Activated naive CD8-positive, alpha-beta T cell treated with anti-CD3 and anti-CD28 coated beads for 36 hours (primary cell): ENCODE measurements at places on chromosomes 3 and 15. TPM values are rescaled to one million over a fixed set of nuclear protein-coding genes. Genes with fewer than 3 reads are reported as not detected.

The CLDN16 gene
- total RNA-seq, result not detected

The MED12L gene
- 1.6 TPM for total RNA-seq

The GOLGA8M gene
- 1.1 TPM for total RNA-seq

- no peaks in the 10 kb centered on the region for H3K4me1 ChIP-seq
- no peaks in the 10 kb centered on the region for H3K27me3 ChIP-seq
- no peak overlapping the region for H3K4me3 ChIP-seq
- H3K36me3 ChIP-seq, result peaks cover 29% of the 10 kb centered on the region
- no peak overlapping the region for H3K27ac ChIP-seq
Observed at GRCh38 chr15:100123611-100124010, 218.2 kb downstream of the ADAMTS17 start.

- H3K27ac ChIP-seq, result peak overlapping the region; percentile 12
- H3K36me3 ChIP-seq, result peaks cover 6% of the 10 kb centered on the region
- no peak for DNase-seq
- H3K4me1 ChIP-seq, result peaks cover 60% of the 10 kb centered on the region
Observed at GRCh38 chr15:28967066-28967465, 81.3 kb downstream of the APBA2 start.

The ACKR2 gene
- 2.8 TPM for total RNA-seq

DNA sequence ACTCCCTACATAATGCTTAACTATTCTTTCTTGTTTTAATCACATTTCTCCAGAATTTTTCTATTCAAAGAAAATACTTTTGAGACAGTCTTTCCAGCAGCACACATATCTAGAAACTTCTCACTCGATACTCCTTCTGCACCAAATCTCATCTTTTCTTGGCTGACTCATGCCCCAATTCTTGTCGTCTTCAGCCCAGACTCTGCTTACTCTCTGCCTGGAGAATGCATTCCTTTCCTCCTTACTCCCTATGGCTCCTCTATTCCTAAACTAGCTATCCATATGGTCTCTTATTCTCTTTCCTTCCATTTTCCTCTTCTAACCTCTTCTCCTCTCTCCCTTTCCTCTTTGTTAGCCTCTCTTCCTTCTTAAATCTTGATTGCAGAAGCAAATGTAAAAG lies 158.7 kb downstream of the GBE1 start:
- no peak overlapping the region for H3K4me3 ChIP-seq
- peaks cover 4% of the 10 kb centered on the region for H3K36me3 ChIP-seq
- no peak for DNase-seq
- no peak overlapping the region for H3K27ac ChIP-seq
- H3K27me3 ChIP-seq, result no peaks in the 10 kb centered on the region
- no peaks in the 10 kb centered on the region for H3K4me1 ChIP-seq

GRCh38 chr3:15204005-15204404 lies 2.0 kb upstream of the CAPN7 start:
- H3K36me3 ChIP-seq, result no peaks in the 10 kb centered on the region
- no peak overlapping the region for H3K27ac ChIP-seq
- H3K27me3 ChIP-seq, result no peaks in the 10 kb centered on the region
- peaks cover 34% of the 10 kb centered on the region for H3K4me1 ChIP-seq

The PAK6 gene
- total RNA-seq, result 0.35 TPM

The PLSCR2 gene
- not detected for total RNA-seq

DNA sequence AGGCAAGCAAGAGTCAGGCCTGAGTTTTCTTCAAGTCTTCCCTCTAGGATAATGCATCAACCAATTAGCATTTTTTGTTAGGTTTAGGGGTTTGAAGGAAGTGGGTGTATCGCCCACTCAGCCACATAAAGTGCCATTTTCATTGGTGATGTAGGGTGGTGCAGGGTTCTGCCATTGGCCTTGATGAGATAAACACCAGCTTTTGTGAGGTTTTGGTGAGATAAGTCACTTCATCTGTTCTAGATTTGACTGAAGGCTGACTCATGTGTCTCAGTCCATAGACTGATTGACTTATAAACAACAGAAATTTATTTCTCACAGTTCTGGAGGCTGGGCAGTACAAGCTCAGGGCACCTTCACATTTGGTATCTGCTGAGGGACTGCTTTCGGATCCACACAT lies 84.5 kb upstream of the C3orf80 start:
- peaks cover 3% of the 10 kb centered on the region for H3K27me3 ChIP-seq
- H3K36me3 ChIP-seq, result no peaks in the 10 kb centered on the region
- peaks cover 5% of the 10 kb centered on the region for H3K4me1 ChIP-seq
- DNase-seq, result peak; percentile 21
- no peak overlapping the region for H3K27ac ChIP-seq

DNA sequence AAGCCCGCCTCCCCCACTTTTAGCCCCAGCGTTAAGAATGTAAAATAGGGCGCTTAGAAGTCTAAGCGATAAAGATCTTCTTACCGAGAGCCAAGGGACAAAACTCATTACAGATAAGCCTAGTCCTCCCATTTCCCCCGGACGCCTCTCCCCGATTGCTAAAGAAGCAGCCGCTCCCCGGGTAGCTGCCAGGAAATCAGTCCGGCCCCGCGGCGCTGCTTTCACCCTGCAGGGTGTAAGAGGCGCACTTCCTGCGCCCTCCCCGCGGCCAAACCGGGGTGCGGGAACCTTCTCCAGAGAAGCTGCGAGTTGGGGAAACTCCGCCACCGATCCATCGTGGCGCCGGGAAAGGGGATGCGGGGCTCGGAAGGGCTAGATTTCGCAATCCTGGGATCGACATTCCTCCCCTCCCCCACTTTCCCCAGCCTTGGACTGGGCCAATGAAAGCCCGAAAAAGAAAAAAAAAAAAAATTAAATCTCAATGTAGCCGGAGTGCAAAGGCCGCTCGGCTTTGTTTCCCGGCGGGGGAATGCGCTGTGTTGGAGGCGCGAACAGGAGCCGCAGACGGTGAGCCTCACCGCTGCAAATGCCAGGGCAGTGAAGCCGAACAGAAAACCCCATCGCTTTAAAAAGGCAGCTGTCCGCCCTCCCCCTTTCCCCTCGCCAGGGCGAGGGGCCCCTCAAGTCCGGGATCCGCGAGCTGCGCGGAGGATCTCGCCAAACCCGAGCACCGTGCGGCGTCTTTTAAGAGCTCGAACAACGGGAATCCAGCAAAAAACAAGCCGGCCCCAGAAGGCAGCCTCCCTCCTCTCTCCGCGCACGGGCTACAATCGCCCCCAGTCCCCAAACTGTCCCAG lies 626 bp upstream of the PTPRG start:
- peaks cover 16% of the 10 kb centered on the region for H3K4me1 ChIP-seq
- no peaks in the 10 kb centered on the region for H3K36me3 ChIP-seq
- H3K4me3 ChIP-seq, result peak overlapping the region; percentile 79
- H3K27me3 ChIP-seq, result peaks cover 82% of the 10 kb centered on the region

- no peaks in the 10 kb centered on the region for H3K4me1 ChIP-seq
- H3K27me3 ChIP-seq, result no peaks in the 10 kb centered on the region
- no peak for DNase-seq
- H3K36me3 ChIP-seq, result no peaks in the 10 kb centered on the region
- no peak overlapping the region for H3K4me3 ChIP-seq
Observed at GRCh38 chr3:22729212-22729611, 473.9 kb upstream of the UBE2E2 start.

The LINS1 gene
- total RNA-seq, result 27.6 TPM

DNA sequence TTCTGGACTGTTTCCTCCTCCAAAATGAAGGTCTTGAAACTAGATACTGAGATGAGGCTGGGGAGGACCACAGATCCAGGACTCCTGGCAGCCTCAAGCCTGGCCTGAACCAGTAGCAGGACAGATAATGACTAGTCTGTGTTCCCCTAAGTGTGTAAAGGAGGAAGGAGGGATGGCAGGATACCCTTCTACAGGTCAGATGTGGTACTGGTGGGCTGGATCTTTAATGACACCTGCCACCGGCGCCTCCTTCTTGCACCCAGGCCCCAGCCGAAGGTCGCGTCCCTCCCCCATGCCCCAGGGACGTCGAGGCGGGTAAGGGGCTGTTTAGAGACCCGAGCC lies 556 bp downstream of the USP19 start:
- peaks cover 18% of the 10 kb centered on the region for H3K4me1 ChIP-seq
- H3K36me3 ChIP-seq, result peaks cover 15% of the 10 kb centered on the region
- H3K27me3 ChIP-seq, result no peaks in the 10 kb centered on the region

- no peak within 1 kb of the TSS for H3K27ac ChIP-seq
- peak within 1 kb of the TSS; percentile 58 for H3K4me3 ChIP-seq
- peak; percentile 60 for DNase-seq
Observed at GRCh38 chr15:39580485-39581241, at the start of gene THBS1. TSS of gene THBS1 (plus strand) at chr15:39581079. CDS start at chr15:39581858, 779 bp downstream.

DNA sequence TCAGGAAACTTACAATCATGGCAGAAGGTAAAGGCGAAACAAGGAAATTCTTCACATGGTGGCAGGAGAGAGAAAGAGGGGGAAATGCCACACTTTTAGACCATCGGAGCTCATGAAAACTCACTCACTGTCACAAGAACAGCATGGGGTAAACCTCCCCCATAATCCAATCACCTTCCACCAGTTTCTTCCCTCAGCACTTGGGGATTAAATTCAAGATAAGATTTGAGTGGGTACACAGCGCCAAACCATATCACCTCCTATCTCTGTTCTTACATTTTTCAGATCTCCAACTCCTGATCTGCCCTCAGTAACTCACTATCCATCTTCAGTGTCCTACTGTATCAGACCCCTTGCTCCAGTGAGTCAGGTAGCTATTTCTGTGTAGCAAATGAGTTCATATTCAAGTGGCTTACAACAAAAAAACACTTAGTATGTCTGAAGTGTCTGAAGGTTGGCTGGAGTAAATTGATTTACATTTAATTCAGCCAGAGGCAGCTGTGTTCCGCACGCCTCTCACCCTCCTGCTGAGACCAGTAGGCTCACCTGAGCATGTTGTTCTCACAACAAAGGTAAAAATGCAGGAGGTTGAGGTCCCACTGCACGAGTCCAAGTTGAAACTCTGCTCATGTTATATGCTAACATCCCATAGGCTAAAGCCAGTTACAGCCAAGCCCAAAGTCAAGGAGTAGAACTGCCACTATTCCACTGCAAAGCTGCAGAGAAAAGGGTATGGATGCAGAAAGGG lies 180.7 kb upstream of the LMCD1 start:
- H3K4me1 ChIP-seq, result no peaks in the 10 kb centered on the region
- no peak for DNase-seq
- no peaks in the 10 kb centered on the region for H3K27me3 ChIP-seq
- H3K27ac ChIP-seq, result no peak overlapping the region
- H3K36me3 ChIP-seq, result no peaks in the 10 kb centered on the region

- no peak overlapping the region for H3K27ac ChIP-seq
- H3K27me3 ChIP-seq, result peaks cover 58% of the 10 kb centered on the region
- H3K4me1 ChIP-seq, result peaks cover 8% of the 10 kb centered on the region
- H3K4me3 ChIP-seq, result no peak overlapping the region
Observed at GRCh38 chr15:40280260-40281056, 2.4 kb downstream of the ANKRD63 start.

- H3K4me1 ChIP-seq, result peaks cover 60% of the 10 kb centered on the region
- DNase-seq, result no peak
- peak overlapping the region; percentile 100 for H3K27ac ChIP-seq
Observed at GRCh38 chr15:60480149-60480548, 1.2 kb upstream of the ICE2 start.

The CLDN18 gene
- total RNA-seq, result not detected

DNA sequence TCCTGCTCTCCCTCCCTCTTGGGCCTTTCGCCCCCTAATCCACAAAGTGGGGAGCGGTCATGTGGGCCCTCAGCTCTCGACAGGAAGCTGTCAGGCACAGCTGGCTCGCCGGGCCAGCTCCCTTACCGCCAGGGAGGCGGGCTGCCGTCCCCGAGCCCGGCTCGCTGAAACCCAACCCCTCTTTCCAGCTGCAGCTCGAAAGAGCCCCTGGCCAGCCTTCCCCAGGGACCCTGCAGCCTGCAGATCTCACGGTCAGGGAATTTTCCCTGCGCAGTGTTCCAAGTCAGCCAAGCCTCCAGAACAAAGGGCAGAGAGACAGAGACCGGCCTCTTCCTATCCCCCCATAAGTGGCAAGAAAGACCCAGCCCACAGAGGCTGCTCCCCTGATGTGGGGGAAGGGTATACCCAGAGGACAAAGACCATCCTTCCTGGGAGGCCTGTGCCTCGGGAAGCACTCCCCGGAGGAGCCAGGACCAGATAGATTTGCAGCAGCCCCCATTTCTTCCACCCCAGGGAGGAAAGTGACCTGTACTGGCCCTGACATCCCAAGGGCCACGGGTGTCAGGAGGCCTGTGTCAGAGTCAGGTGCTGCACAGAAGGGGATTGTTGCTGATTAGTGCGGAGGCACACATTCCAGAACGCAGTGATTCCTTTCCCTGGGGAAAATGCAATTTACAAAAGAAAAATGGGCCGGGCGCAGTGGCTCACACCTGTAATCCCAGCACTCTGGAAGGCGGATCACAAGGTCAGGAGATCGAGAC lies 32.6 kb downstream of the MAGEF1 start:
- H3K27me3 ChIP-seq, result peaks cover 4% of the 10 kb centered on the region
- no peak overlapping the region for H3K27ac ChIP-seq
- H3K4me1 ChIP-seq, result no peaks in the 10 kb centered on the region
- DNase-seq, result no peak

DNA sequence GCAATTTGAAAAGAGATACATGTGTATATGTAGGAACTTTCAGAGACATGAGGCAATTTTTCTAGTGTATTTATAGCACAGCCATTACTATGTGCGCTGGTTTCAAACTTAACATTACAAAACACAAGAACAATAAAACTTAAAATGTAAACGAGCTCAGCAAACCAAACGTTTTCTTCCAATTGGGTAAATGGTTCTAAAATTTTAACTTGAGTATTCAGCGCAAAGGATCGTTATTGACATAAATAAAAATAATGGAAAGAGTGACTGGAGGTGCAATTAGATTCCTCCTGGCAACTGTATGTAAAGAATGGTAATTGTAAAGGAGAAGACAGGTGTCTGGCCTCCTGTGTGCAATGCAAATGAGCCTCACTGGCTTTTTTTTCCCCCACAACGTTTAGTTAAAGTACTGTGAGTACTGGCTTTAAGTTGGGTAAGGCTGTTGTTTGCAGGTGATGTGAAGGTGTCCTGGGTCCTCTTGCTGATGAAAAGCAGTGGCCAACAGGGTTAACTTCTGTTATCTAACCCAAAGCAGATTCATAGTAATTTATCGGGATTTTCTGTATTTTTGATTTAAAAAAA lies 14.1 kb upstream of the GADL1 start:
- no peak overlapping the region for H3K27ac ChIP-seq
- H3K4me1 ChIP-seq, result no peaks in the 10 kb centered on the region
- H3K27me3 ChIP-seq, result no peaks in the 10 kb centered on the region
- DNase-seq, result no peak

DNA sequence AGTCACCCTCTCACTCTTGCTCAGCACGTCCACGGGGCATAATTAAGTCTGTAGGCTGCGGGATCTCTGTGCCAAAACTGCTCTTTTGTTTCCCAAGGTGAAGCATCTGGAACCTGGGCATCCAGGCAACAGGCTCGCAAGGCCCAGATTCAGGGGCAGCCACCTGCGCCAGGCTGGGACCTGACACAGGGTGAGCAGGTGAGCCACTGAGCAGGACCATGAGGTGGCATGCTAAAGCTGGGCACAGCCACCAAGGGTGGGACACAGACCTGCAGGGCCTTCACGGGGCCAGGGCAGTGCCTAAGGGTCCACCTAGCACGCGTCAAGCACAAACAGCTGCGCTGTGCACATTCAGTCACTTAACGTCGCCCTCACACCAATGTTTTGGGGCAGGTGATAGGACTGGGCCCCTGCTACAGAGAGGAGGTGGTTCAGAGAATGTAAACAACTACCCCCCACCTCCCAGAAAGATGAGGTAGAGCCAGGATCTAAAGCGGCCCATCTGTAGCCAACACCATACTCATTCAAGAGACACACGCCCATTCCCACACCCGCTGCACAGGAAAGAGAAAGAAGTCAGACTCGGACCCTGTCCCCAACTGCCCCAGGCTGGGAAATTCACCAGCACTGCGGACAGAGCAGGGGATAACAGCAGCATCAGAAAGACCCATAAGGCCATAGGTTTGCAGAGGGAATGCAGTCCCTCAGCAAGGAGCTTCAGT lies 16.3 kb downstream of the XXYLT1 start:
- H3K27me3 ChIP-seq, result no peaks in the 10 kb centered on the region
- DNase-seq, result no peak
- H3K4me3 ChIP-seq, result no peak overlapping the region
- no peak overlapping the region for H3K27ac ChIP-seq
- H3K36me3 ChIP-seq, result no peaks in the 10 kb centered on the region

The ADAMTS9 gene
- not detected for total RNA-seq
